Cerebellar nuclear complex (tissue), 1 donor: ENCODE measurements at places on chromosomes 4 and X.

GRCh38 chrX:14564058-14564457, 34.7 kb downstream of the GLRA2 start:
- no peak for DNase-seq

- DNase-seq = no peak
Measured at GRCh38 chr4:159540038-159540437, 437.2 kb downstream of the RAPGEF2 start.

GRCh38 chr4:65670331-65671031, at the start of gene EPHA5:
EPHA5 (minus strand) TSS chr4:65670489; CDS start chr4:65669742, 747 bp downstream.
- no peak for DNase-seq

GRCh38 chrX:68462197-68462596, 28.9 kb upstream of the OPHN1 start:
- DNase-seq = no peak

- no peak for DNase-seq
Measured at GRCh38 chrX:108946531-108946930, 210.2 kb upstream of the IRS4 start.

DNA sequence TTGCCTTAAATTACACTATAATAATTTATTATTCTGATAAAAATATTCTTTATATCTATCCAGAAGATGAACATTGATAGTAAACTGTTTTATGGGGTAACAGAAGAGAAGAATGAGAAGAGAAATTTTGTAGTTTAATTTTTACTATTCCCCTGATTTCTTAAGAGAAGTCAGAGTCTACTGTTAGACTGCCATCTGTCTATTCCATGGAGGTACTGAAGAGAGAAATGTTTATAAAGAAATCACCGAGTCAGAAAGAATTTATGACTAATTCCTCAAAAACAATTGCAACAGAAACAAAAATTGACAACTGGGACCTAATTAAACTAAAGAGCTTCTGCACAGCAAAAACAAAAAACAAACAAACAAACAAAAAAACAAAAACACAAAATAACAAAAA, 149.9 kb downstream of the FGF16 start:
- DNase-seq = no peak

DNA sequence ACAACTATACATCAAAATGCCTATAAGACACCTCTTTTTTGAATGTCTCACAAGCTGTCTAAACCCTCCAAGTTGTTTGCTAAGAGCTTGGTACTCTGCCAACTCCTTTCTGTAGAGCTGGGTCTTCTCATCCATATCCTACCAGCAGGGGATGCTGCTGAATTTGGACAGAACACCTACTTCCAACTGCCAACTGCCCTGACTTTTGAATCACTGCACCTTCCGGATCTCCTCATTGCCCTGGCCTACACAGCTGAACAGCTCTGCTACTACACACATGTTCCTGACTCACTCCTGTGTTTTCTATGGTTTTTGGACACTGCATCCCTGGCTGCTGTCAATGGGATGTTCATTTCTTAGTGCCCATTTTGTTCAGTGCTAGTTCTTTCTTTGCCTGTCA, 18.7 kb downstream of the FAM184B start:
- DNase-seq = no peak

- DNase-seq = no peak
Measured at GRCh38 chrX:104112326-104112951, at the start of gene ZCCHC18. ZCCHC18 (plus strand) TSS chrX:104112523; CDS start chrX:104114112, 1,589 bp downstream.

DNA sequence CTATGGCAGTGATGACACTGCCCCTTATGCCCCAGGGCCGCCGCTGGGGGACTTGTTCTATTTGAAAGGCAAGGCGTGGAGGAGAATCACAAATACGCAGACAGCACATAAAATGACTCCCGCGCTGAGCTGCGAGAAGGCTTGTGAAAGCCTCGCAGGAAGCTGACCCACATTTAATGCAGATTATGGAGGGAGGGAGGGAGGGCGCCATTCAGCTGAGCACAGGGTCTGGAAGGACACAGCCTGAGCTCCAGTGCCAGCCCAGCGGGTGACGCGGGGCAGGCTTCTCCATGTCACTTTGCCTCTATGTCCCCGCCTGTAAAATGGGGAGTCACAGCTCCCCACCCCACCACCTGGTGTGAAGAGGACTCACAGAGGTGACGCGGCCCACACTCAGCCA, 14.3 kb downstream of the ABLIM2 start:
- no peak for DNase-seq

DNA sequence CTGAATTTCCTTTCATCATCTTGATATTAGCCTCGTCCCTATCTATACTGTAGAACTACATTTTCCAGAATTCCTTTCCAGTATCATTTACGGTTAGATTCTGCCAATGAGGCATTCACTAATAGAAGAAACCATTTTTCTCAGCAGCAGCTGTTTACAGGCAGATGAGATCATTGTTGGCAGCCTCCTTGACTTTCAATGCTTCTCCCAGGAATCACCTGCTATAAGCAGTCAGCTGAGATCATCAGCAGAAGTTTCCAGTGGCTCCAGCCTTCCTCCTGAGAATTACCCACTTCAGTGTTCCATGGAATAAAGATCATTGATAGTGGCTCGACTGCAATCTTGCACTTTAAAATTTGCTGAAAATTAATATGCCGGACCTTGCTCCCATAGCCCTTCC, 157.3 kb upstream of the TET2 start:
- no peak for DNase-seq

DNA sequence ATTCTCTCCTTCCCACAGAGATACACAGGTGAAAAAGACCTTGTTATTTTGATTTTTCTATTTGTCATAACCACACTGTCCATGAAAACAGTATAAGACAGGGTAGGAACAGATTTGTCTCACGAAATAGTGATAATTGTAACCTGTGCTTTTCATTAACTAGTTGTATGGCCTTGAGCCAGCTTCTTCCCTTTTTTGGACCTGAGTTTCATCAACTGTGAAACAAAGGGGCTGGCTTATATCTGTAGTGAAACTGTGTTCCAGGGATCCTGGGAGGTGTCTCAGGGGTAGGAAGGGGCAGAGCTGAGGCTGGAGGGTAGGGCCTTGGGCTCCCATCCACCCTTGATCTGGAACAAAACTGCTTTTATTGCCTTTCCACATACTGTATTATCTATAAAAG, 50.9 kb downstream of the MED28 start:
- no peak for DNase-seq

- no peak for DNase-seq
Measured at GRCh38 chr4:124636788-124637187, 75.7 kb downstream of the ANKRD50 start.

- no peak for DNase-seq
Measured at GRCh38 chr4:107780665-107781064, 44.1 kb upstream of the SGMS2 start.

DNA sequence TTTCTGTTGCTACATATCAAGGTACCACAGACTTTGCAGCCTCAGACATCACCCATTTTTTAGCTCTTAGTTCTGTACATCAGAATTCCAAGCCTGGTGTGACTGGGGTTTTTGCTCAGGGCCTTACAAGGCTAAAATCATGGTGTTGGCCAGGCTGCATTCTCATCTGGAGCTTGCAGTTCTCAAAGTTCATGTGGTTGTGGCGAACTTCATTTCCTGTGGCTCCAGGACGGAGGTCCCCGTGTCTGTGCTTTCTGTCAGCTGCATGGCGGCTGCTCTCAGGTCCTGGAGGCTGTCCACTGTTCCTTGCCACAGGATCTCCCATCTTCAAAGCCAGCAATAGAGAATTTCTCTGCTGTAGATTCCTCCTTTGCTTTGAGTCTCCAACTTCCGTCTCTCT, 157.4 kb downstream of the STIM2 start:
- no peak for DNase-seq

DNA sequence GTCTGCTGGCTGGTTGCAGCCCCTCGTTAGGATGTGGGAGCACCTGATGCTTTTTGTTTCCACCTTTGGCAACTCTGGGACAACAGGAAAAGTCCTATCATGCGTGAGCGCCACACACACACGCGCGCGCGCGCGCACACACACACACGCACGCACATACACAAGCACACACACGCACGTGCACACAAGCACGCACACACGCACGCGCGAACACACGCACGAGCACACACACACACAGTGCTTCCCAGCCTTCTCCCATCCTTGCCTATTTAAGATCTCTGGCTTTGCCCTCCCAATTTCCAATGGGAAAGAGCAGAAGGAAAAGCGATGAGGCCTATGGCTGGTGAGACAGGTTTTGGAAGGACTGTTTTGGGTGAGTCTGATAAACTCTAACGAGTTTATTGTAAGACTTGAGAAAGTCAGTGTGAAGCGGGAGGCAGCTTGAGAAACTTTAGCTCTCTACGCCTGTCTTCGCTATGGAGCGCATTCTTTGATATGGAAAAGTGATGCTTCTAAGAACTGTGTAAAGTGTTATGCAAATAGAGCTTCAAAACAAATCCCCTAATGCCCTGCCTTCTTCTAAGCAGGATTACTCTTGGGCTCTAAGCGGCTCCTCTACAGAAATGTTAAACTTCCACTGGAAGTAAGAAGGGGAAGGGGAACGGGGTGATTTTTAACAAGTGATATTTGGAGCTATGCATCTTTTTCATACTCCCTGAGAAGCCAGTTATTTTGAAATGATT, 11.8 kb downstream of the SUPT20HL1 start:
- no peak for DNase-seq

GRCh38 chr4:185256446-185256845, 47.0 kb downstream of the SNX25 start:
- DNase-seq = no peak

GRCh38 chrX:43880425-43880824, 1.8 kb downstream of the MAOB start:
- DNase-seq = no peak

DNA sequence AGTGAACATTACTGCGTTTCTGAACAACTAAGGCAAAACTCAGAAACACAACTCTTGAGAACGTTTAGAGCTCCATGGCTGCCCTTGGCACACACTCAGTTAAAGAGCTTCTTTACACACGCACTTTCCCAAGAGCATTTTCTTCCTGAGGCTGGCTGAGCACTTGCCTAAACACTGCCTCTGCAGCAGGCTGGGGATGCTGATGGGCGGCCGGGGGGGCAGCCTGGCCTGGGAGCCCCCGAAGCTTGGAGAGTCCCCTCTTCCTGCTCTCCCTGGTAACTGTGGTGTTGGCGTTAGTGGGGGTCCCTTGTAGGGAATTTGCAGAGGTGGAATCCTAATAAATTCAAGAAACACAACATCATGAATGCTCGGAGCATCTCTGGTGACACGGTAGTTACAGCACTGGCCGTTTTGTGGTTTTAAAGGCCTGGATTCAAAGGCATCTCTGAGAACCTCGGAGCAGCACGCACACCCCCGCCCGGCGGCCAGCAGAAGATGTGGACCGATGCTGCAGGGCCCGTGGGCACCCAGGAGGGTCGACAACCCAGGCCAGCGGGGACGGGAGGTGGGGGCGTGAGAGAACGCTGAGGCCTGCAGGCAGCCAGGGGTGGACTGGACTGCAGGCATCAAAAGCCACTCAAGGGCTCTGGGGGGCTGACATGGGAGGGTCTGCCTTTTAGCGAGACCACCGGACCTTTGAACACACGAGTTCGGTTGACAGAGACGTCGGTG, 45.4 kb downstream of the FGFRL1 start:
- DNase-seq = no peak

GRCh38 chrX:118495061-118495921, at the start of gene DOCK11:
DOCK11 (plus strand) TSS chrX:118495815; CDS start chrX:118495972, 157 bp downstream.
- DNase-seq = no peak

DNA sequence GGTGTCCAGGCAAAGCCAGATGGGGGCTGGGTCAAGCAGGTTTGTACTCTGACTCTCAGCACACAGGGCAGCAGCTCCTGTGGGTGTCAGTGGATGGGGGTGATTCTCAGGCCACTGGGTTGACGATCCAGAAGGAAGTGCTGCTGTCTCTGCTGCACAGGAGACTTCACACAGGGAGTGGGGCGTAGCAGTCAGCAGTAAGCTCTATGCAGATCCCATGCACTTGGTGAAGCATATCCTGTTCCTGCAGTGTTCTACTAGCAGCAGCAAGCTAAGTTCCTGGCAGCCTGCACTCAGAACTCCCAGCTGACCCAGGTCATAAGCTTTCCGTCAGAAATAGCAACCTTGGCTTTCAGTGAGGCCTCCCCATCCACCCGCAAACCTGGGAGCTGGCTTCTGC, 117.6 kb upstream of the NDST3 start:
- no peak for DNase-seq

DNA sequence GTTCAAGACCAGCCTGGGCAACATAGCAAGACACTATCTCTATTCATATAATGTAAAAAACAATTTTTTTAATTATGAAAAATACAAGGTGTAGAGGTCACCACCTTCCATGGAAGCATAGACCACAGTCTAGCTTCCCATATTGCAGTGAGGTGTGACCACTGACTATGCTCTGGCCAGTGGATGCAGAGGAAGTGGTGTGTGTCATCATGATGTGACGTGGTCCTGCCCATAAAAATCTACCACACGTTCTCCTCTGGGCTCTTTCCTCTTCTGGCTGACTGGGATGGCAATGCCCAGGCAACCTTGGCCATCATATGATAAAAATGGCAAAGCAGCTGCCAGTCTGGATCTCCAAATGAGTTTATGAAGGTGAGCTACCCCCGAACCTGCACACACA, 65.7 kb downstream of the RBM47 start:
- no peak for DNase-seq

DNA sequence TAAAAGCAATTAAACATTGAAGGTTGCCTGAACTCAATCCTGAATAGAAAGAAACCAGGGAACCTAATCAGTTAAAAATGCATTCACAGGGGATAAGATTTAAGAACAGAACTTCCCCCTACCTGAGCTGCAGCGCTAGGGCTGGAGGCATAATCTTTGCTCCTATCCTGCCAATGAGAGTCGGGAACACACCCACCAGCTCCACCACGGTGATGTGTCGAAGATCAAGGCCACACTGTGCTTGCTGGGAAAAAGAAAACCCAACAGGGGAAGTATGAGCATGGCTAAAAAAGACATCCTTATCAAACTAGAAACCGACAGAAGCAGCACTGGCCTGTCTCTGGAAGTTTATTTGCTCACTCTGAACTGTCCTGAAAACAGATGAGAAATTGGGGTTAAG, 66.3 kb downstream of the SRPX start:
- no peak for DNase-seq

- DNase-seq = no peak
Measured at GRCh38 chrX:9885150-9885549, 82.0 kb upstream of the CLDN34 start.

- DNase-seq = no peak
Measured at GRCh38 chrX:123219916-123220315, 35.8 kb downstream of the GRIA3 start.

DNA sequence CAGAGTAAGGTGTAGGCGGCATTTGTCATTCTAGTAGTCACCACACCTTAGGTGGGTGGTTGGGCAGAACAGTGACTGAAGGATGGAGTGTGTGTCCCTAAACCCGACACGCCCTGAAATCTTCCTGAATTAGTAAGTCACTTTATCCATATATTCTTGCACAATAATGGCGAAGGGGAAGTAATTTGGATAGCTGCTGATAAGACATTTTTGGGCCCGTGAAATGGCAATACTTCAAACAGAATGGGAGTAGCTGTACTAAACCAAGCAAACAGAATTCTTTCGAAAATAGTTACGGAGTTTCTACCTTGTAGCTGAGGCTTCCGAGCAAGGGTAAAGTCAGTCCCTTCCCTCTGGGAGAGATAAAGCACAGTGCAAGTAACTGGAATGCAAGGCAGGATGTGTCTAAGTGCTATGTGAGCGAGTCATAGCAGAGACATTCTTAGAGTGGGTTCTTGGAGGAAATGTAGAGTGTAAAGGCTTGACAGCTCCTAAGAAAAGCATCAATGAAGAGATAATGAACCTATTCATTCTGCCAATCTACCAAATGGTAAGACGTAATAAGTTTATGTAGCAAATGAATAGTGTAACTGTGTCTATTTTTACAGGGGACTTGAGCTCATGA, 72.8 kb downstream of the CLCN5 start:
- no peak for DNase-seq

GRCh38 chrX:65900850-65901844, 138.7 kb downstream of the VSIG4 start:
- no peak for DNase-seq
